ENCODE measurements at places on chromosomes 7 and 10. TPM values are rescaled to one million over a fixed set of nuclear protein-coding genes. Genes with fewer than 3 reads are reported as not detected.
A peak's percentile ranks its signal among the peaks of the same experiment; 100 is the strongest.

IL6 gene
- total RNA-seq, result 0.24 TPM

- no peak for DNase-seq
These were observed 66.6 kb downstream of the AGMO start for GRCh38 chr7:15495170-15495569.

DNA sequence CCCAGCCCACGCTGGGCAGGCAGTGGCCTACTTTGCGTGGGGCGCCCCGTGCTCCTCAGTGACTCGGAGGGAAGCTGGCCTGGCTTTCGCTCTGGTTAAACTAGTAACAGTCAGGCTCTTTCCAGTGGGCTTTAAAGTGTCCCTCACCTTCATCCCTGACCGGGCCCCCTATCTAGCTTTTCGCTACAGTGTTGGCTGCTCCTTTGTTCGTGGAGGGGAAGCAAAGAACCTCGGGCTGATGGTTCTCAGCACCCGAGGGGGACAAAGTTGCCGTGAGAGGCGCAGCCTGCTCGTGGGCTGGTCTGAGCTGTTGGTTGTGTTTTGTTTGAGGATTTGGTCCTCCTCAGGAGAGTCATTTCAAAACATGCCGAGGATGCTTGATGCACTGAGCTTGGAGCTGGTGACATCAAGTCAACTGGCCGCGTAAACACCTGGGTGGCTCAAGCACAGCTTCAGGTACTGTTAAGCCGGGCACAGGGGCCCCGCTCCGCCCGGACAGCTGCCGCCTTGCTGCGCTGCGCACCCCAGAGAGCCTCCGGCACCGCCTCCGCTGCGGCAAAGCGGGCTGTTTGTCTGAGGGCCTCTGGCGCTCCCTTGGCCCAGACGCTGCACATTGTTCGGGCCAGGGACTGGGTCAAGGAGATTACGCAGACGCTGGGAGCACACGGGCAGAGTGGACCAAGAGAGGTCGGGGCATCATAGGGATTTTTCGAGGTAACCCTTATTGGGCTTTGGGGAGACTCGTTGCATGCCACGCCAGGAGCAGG, 1.6 kb downstream of the DLX6 start:
- DNase-seq, result no peak

DNA sequence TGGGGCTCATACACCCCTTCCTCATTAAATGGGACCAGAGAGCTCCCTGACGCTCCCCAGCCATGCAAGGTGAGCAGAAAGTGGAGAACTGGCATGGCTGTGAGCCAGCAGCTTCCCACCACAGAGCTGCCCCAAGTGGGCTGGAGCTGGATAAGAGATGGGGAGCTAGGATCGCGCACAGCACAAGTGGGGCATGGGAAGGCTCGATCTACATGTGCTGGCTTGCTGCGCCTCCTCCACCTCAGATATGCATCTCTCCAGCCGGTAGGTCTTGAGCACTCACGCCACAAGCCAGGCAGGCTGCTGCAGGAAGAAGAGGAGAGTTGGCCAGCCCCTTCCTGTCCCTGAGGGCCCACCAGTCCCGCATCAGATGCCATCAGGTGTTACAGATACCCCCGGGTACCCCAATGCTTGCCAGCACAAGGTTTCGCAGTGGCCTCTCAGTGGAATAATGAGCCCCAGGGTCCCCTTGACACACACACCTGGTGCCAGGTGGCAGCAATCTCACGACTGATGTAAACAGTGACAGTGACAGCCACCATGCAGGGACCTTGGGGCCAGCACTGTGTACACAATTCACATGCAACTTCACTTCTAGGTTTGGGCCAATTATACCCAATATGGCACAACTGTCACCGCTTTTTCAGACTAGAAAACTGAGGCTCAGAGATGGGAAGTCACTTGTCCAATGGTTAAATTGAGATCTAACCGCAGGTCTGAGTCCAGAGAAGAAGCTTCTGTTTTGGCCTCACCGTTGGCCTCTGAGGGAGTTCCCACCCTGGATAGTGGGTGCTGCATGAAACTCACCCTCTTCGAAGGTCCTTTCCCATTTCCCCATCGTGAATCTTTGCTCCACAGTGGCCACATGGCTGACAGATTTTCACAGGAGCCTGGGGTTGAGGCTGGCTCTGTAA, 79.3 kb downstream of the OAT start:
- no peak for DNase-seq

ENTPD1 gene
- total RNA-seq, result 20.5 TPM

CTAGE4 gene
- total RNA-seq, result 0.28 TPM

NKX1-2 gene
- total RNA-seq, result 0.05 TPM

FMC1 gene
- total RNA-seq, result 17.4 TPM

DNA sequence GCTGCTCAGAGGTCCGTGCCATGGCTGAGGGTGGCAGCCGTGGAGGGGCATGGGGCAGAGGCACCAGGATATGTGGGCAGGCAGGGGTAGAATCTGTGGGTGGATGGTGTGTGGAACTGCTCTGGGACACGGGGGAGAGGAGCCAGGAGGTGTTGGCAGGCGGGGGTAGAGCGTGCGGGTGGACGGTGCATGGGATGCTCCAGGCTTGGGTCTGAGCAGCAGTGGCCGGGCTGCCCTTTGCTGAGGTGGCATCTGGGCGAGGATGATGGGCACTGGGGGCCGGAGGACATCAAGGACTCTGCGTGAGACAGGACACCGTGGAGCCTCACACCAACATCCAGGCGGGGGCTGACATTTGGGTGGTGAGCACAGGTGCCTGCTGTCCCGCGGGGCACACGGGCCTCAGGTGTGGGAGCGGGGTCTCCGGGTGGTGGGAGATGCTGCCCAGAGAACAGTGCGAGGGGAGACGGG, 46.2 kb downstream of the JAKMIP3 start:
- DNase-seq, result no peak

- DNase-seq, result no peak
These were observed 336.0 kb downstream of the GLRX3 start for GRCh38 chr10:130472236-130472635.

- peak; percentile 33 for DNase-seq
These were observed 86.2 kb upstream of the DYNC1I1 start for GRCh38 chr7:95686109-95686508.

KNDC1 gene
- 0.19 TPM for total RNA-seq

PCLO gene
- total RNA-seq, result 2.3 TPM

DNA sequence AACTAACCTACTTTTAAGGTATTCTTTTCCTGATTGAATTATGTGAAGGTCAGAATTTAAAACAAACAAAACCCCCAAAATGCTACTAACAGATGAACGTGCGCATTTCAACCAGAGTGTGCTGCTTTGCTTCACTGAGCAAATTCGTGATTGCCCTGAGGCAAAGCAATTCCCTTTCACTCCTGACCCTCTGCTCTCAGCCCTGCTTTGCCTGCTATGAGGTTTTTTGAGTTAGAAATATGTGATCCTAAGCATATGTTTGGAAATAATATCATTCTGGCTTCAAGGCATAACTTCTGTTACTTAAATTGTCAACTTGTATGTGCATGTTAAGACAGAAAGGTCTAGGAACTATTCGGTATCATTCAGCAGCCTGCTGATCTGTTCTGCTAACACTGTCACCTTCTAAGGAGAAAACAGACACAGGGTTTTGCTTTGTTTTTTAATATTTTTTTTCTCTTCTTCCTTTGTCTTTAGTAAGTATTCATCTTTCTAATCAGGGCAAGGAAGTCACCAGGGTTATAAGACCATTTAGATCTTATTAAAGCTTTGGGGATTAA, 124.2 kb downstream of the GNAT3 start:
- DNase-seq, result no peak

DNA sequence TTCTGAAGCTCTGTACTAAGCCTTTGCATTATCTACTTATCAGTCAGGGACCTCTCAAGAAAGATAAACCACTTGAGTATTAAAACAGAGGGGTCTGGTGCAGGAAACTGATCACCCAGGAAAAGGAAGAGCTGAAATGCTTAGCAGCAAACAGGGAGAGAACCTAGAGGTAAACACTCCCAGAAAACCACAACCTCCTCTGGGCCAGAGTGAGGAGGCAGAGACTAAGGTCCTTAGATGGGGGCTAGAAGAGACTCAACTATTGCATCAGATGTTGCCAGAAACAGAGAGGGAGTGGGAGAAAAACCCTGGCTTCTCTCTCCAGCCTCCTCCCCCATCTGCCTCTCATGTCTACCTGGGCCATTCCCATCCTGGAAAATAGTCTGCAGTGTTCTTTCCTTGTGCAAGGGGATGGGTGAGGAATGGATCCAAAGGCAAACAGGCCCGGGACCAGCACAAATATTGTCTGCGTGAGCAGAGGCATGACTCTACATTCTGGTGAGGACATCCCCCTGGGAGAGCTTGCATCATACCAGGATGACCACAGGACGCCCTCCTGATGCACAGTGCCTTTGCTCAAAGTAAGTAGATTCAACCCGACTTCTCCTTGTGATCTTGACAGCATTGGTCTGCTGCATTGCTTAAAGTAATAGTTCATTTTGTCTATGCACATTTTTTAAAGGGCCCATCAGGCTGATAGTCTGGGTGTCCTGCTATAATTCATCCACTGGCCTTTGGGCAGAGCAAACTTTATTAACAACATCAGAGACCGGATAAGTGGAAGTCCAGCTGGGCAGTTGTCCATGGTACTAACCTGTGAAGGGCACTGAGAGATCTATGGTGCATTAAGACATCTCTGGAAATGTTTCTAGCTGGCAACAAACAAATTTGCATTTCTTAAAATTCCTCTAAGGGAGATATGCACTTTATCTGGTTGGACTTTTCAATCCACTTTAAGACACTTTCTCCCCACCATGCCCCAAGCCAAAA, 22.4 kb upstream of the ODAD2 start:
- no peak for DNase-seq

SPDYE9 gene
- not detected for total RNA-seq

All from thymus (tissue), 14 donors.